ENCODE measurements at places on chromosomes 1 and 21.

DNA sequence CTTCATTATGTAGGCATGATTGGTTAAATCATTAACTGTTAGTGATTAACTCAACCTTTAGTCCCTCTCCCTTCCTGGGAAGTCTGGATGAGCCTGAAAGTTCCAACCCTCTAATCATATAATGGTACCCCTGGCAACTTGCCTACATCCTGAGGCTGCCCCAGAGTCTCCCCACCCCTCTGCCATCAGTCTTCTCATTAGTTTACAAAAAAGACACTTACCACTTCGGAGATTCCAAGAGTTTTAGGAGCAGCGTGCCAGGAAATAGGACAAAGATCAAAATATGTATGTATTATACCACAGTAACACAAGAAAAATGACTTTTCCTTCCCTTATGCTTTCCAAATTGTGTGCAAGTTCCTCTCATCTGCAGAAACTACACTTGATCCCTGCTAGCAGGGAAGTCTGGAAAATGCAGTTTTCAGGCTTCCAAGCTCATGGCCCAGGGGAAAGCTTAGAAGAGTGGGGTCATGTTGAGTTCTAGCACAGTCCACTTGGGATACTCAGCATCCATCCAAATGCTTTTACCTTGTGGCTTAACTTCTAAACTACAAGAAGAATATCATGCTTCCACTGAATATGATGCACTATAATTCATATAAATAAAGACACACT, 64.6 kb upstream of the PPIH start:
- DNase-seq = no peak

DNA sequence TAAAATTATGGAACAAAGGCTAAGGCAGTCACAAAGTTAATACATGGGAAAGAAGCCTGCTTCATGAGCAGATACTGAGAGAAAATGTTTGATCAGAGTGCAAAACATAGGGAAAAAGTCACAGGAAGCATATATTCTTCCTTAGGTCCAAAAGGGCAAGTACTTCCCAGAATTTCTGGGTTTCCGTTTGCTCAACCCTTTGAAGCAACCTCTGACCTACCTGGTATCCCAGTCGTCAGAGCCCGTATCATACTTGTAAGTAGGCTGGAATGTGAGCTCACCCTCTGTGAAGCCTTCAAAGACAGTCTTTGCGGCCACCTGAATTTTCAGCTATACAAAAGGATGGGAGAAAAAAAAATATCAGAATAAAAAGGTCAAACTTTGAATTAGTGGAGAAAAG, 20.5 kb upstream of the MTF1 start:
- no peak for DNase-seq

- DNase-seq = no peak
Observed at GRCh38 chr1:185453496-185454192, 136.6 kb upstream of the IVNS1ABP start.

- DNase-seq = no peak
Observed at GRCh38 chr1:45266151-45266801, 59.9 kb upstream of the ZSWIM5 start.

GRCh38 chr1:52640697-52641096, 7.7 kb downstream of the SHISAL2A start:
- DNase-seq = no peak

DNA sequence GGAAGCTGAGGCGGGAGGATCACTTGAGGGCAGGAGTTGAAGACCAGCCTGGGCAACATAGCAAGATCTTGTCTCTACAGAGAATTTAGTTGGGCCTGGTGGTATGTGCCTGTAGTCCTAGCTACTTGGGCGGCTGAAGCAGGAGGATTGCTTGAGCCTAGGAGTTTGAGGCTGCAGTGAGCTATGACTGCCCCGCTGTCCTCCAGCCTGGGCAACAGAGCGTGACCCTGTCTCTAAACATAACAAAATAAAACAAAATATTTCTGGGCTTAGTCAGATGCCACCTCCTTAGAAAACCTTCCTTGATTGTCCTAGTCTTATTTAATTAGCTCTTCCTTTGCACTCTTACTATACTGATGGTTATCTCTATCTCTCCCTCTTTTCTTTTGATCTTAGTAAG, 8.5 kb downstream of the TGFB2 start:
- DNase-seq = no peak

- no peak for DNase-seq
Observed at GRCh38 chr21:17576080-17576835, 36.4 kb downstream of the BTG3 start.

GRCh38 chr1:114455102-114455785, 55.8 kb downstream of the TRIM33 start:
- no peak for DNase-seq

DNA sequence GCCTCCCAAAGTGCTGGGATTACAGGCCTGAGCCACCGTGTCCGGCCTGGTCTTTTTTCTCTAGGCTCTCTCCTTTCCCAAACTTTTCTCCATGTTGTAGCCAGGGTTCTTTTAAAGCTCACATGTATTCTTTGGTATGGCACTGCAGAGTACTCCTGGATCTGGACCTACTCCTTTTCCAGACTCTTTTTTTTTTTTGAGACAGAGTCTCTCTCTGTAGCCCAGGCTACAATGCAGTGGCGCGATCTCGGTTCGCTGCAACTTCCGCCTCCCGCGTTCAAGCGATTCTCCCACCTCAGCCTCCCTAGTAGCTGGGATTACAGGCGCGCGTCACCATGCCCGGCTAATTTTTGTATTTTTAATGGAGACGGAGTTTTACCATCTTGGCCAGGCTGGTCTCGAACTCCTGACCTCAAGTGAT, 602 bp upstream of the MED18 start:
- no peak for DNase-seq

DNA sequence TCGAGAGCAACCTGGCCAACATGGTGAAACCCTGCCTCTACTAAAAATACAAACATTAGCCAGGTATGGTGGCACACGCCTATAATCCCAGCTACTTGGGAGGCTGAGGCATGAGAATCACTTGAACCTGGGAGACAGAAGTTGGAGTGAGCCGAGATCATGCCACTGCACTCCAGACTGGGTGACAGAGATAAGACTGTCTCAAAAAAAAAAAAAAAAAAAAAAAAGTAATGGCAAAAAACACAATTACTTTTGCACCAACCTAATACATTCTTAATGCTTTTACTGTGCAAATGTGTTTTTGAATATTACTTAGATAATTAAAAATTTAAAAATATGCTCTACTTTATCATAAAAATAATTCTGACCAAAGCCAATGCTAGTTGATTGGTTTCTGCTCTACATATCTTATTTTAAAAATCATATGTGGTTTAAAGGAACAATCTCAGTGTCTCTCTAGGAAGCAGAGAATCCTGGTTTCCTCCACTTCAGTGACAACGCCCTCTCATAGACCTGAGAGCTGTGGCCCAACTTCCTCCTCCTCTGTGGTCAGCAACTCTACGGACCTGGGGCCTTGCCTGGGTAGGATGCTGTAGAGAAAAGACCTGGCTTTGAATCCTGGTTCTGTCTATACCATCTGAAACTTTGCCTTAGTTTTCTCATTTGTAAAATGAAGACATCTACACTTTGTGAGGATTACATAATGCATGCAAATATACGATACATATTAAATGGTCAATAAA, 64.7 kb downstream of the TGFBR3 start:
- DNase-seq = no peak

DNA sequence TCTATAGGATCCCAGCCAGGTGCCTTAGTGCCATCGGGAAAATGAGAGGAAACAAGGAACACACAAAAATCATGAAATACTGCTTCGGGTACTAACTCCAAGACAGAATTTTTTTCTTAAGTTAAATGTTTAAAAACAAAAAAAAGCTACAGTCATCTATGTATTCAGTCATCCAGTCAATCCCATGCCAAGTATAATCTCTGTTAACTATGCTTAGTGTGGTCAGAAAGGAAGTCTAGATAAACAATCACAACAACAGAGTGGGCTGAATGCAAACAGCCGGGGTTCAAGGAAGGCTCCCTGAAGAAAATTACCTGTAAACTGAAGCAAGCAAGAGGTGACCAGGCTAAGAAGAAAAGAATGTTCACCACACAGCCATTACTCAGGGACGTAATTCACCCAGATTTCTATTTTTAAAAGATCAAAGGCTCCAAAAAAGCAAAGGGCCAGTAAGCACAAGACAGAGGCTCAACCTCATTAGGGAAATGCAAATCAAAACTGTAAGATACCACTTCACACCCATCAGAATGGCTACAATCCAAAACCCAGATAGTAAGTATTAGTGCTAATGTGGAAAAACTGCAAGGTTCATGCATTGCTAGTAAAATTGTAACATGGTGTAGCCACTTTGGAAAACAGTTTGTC, 53.0 kb downstream of the RERE start:
- DNase-seq = no peak

All from cortex of kidney (tissue), 1 donor.